ENCODE measurements at places on chromosomes 2 and 18.

GRCh38 chr2:187310701-187311100, 137.4 kb downstream of the CALCRL start:
- DNase-seq = no peak

- no peak for DNase-seq
Observed at GRCh38 chr2:141496810-141497209, 634.0 kb downstream of the LRP1B start.

DNA sequence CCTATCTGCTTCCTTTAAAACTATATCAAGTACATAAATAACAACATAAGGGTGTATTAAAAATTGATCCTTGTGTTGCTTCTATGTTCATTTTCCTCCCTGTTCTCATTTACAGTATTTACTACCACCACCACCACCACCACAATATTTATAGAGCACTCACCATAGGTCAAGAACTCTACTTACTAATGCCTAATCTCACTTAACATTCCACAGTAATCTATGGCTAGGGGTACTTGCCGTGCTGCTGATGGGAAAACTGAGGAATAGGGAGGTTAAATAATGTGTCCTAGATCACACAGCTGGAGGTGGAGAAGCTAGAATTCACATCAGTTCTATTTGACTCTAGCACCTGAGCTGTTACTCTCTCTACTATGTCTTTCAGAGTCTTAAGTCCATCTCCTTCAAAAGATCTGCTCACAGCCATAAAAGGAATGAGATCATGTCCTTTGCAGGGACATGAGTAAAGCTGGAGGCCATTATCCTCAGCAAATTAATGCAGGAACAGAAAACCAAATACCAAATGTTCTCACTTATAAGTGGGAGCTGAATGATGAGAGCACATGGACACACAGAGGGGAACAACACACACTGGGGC, 54.1 kb upstream of the ZNF385B start:
- no peak for DNase-seq

- DNase-seq = no peak
Observed at GRCh38 chr2:162509288-162509968, 165.5 kb downstream of the GCA start.

DNA sequence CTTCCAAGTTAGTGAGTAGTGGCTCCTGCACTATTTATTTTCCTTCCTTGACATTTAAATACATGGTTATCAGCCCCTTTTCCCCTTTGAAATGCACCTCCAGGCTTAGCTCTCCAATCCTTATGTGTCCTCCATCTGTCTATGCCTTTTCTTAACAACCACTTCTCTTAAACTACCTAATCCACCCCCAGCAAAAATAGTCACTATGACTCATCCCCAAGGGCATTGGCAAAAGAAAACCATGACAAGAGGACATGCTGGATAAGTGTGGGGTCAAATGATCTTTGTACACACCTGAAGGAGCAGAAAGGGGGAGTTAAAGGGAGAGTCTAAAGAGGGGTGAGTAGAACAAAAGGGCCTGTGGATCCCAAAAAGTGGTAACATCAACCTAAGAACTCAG, 127.2 kb downstream of the ANKRD44 start:
- no peak for DNase-seq

DNA sequence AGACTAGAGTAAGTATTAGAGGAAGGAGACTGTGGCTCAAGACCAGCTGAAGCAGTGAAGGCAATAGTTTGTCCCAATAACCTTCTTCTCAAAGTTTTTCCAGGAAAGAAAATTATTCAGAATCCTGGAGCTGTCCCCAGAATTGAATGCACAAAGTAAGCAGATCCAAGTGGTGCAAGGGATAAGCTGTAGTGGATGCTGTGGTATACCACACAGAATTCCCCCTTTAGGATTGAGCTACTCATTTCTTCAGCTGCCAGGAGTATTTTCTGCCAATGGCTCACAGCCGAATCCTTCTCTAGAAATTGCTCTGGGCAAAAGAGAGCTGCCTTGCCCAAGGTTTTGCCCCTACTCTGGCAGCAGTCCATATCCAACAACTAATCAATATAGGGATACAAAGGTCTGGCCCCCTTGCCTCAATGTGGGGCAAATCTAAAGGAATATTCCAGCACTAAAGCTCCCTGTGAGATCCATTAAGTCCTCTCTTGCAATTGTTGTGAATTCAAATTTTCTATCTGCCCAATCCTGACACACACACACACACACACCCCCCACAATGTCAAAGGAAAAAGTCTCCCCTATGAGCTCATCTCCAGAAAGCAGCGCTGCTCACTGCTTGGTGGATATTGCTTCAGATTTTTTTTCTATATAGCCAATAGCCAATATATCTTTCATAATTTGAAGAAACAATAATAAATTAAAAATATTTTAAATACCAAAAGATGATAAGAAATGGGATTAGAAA, 18.4 kb upstream of the TCF7L1 start:
- DNase-seq = no peak

- no peak for DNase-seq
Observed at GRCh38 chr2:6452702-6453481, 412.8 kb downstream of the CMPK2 start.

DNA sequence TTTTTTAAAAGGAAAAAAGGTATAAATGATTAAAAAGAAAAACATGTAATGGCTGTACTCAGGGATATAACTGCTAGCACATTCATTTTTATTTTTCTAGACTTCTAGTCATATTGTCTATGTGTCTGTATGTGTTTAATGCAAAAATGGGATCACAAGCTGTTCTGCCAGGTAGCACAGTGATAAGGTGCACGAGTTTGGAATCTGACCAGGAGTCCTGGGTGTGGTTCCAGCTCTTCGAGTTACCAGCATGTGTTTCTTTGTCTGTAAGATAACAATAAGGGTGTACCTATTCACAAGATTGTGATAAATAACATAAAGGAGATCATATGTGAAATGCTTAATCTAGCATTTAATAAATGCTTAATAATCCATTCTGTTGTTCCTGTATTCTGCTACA, 145.3 kb downstream of the PKP4 start:
- DNase-seq = no peak

GRCh38 chr2:98900721-98901120, 35.3 kb downstream of the CRACDL start:
- peak; percentile 7 for DNase-seq

DNA sequence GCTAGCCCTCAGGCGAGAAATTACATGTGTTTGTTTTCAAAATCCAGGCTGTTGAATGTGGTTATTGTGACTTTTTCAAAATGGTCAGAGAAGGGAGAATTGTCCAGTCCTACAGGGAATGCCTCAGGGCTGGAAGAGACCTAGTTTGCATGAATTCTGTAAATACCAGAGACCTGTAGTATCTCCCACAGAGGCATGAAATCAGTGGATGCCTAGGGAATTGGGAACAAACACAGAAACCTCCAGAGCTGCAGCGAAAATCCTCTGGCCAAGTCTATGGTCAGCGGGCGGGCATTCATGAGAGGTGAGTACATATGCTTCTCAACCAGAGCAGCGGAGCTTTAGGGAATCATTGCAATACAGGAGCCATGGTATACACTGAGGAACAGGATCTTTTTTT, 1596.5 kb upstream of the NXPH2 start:
- DNase-seq = no peak

GRCh38 chr18:29849144-29849543, 1193.4 kb downstream of the DSC3 start:
- no peak for DNase-seq

DNA sequence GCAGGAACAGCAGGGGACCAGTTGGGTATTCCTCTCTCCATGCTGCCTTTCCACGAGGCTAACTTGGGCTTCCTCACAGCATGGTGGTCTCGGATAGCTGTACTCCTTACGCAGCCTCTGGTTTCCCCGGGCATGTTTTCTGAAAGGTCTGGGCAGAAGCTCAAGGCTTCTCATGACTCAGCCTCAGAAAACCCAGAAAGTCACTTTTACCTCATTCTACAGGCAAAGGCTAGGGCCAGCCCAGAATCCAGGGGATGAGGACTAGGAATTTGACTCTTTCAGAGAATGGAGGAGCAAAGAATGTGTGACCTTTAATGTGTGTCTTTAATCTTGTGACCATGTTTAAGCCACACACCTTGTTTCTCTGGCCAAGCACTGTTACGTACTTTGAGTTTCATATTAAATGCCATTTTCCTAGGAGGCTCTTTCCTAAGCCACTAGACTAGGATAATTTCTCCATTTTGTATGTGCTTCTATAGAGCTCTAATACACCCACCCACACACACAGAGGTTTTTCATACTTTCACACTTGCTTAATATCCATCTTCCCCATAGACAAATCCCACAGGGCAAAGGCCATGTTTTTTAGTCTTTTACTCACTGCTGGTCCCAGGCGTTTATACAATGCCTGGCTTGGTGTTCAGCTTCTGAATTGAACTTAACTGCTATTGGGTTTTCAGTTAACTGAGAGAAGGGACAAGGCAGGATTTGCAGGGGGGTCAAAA, 77.3 kb downstream of the LONRF2 start:
- DNase-seq = no peak

- no peak for DNase-seq
Observed at GRCh38 chr18:35662293-35663062, 80.9 kb downstream of the GALNT1 start.

DNA sequence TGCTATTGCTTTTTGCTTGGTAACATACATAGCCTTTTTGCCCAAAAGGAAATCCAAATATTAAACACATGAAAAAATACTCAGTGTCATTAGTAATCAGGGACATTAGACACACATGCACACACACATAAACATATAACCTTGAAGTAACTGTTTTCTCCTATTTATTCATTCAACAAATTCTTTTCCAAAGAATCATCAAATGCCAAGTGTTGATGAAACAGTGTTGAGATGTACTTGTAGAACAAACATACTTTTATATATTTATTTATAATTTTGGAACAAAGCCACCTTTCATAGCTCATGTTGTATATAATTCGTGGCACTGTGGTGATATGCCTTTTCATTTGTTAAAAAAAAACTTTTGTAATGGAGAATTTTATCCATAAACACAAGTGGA, 81.0 kb downstream of the APLF start:
- DNase-seq = no peak

- DNase-seq = no peak
Observed at GRCh38 chr2:158269143-158269542, 167.5 kb downstream of the UPP2 start.

GRCh38 chr2:31200972-31201371, 16.3 kb downstream of the CAPN14 start:
- no peak for DNase-seq

GRCh38 chr18:59681521-59682004, 15.7 kb downstream of the CCBE1 start:
- no peak for DNase-seq

GRCh38 chr18:63924551-63924950, 16.8 kb downstream of the SERPINB10 start:
- DNase-seq = no peak

- peak; percentile 33 for DNase-seq
Observed at GRCh38 chr18:8706791-8707555, 1.6 kb downstream of the MTCL1 start.

DNA sequence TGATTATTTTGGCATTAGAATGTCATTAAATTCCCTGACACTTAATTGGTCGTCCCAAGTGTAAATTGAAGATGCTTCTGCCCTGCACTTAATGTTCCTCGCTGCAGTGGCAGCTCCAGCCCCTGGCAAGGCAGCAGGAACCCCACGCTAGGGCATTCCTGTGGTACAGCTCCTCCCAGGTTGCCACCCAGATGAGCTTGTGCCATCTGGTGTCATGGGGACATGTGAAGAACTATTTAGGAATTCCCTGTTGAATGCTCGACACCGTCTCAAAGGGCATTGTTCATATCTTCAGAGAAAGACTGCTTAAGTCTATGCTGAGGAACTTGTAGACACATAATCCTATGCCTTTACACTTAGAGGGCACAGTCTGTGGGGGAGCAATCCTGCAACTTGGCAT, 38.9 kb downstream of the BCL2L11 start:
- DNase-seq = no peak

- DNase-seq = no peak
Observed at GRCh38 chr2:205780645-205781044, 98.3 kb downstream of the NRP2 start.

DNA sequence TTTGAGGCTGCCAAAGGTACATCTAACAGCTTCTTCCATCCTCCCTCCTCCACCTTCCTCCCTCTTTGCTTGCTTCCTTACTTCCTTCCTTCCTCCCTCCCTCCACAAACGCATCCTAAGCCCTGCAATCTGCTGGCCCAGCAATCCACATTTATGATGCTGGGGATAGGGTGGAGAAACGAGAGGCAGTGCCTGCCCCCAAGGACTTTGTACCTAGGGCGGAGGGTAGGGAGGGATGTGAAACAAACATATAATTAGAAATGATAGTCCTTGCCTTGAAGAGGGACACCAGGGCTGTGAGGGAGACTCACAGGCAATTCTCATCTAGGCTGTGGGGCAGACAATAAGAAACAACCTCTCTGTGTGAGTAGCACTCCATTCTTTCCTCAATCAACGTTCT, 188.3 kb downstream of the ANKRD30B start:
- no peak for DNase-seq
